ENCODE measurements at places on chromosomes 12 and 14.

DNA sequence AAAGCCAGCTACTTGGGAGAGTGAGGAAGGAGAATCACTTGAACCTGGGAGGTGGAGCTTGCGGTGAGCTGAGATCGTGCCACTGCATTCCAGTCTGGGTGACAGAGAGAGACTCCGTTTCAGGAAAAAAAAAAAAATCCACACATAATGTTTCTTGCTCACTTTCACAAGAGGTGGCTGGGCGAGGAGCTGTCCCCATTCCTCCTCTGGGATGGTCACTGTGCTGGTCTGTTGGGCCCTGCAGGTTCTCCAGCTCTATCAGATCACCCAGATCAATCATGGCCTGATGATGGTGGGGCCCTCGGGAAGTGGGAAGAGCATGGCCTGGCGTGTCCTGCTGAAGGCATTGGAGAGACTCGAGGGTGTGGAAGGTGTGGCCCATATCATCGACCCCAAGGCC lies 47.3 kb downstream of the DYNC1H1 start:
- no peak for DNase-seq

GRCh38 chr12:89492883-89493282 lies 31.7 kb downstream of the GALNT4 start:
- no peak for DNase-seq

DNA sequence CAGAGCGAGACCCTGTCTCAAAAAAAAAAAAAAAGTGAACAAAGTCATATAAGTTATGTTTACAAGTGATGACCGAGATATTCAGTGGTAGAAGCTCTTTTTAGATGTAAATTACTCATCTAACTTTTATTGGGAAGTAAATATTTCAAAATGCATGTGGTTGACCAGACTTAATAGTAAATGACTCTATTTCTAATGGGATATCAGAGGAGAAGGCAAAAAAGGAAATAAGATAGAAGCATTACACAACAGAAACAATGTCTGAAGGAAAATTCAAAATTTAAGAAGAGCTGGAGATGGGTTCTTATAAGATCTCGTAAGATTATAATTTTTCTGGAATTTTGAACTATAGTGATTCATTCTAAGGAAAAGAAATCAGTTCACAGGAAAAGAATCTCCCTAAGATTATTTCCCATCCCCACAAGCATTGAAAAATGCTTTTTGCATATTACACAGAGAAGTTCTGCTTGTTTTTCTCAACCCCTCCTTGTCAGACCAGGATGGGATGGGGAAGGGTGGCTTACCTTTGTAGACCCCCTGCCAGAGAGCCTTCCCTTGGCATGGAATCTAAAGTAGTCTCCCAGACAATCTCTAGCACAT lies 63.1 kb upstream of the STK38L start:
- peak; percentile 77 for DNase-seq

- no peak for DNase-seq
Observed at GRCh38 chr14:101521473-101521915, 39.8 kb upstream of the DIO3 start.

GRCh38 chr12:59164226-59164625 lies 243.9 kb upstream of the LRIG3 start:
- DNase-seq, result no peak

GRCh38 chr12:109710205-109710746 lies 3.3 kb upstream of the FAM222A start:
- no peak for DNase-seq

GRCh38 chr12:103751600-103751999 lies 89.4 kb downstream of the NT5DC3 start:
- DNase-seq, result no peak

GRCh38 chr12:38809832-38810231 lies 95.6 kb downstream of the CPNE8 start:
- no peak for DNase-seq

- no peak for DNase-seq
Observed at GRCh38 chr14:53109105-53110041, 43.8 kb downstream of the DDHD1 start.

- DNase-seq, result no peak
Observed at GRCh38 chr14:104316121-104316722, 177.8 kb downstream of the KIF26A start.

GRCh38 chr14:100669011-100669412 lies 57.7 kb upstream of the DLK1 start:
- no peak for DNase-seq

- no peak for DNase-seq
Observed at GRCh38 chr14:36217732-36218131, 41.2 kb upstream of the PTCSC3 start.

- DNase-seq, result peak; percentile 51
Observed at GRCh38 chr12:58588770-58589169, 331.5 kb downstream of the LRIG3 start.

DNA sequence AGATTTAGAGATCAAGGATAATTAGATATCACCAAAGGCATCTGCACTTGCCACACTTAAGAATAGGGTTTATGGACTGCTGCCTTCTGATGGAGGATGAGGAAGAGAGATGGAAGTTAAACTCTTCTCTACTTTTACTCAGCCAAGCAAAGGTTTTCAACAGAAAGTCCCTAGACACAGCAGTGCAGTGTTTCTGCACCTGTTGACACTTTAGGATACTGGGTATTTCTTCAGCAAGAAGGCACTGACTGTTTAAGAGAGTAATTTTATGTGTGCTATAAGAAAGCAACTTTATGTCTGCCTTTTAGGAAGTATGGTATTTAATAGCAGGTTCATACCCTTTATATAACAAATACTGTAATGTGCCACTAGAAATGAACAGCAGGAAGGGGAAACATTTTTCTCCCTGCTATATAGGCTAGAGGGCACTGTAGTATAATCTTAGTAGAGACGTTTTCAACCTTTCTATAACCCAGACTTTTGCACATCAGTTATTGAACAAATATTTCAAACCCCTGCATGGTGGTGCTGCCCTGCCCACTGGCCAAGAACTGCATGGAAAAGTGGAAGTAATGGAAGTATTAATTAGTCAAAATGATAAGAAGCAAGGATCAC lies 225.0 kb upstream of the GRIP1 start:
- DNase-seq, result no peak

DNA sequence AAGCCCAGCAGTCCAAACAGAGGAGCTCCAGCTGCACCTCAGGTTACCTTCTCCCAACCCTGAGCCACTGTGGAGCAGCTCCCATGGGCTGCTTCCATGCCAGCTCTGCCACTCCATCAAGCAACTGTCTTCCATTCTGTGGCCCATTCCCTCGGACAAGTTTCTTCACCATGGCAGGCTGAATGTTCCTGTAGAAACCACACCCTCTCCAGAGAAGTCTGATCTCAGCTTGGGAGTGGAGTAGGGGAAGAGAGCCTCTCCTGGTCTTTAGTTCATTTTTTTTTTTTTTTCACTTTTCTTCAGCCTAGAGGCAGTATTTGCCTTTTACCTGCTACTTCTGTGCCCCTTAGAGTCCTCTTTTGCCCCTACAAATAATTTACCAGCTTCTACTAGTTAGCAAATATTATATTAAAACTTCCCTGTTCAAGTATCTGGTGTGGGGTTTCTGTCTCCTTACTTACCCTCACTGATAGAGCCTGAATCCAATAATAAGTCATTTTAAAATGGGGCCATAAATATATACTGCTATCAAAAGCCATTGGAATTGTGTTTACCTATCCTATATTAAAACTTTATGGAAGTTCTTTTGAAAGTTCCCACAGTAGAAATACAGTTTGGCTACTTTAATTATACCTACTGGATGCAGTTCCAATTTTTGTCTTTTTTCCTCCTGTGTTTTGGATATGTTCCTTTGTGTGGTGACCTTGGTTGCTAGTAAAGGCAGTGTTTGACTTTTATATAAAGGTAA lies 11.7 kb upstream of the SLC17A8 start:
- DNase-seq, result no peak

- DNase-seq, result peak; percentile 73
Observed at GRCh38 chr12:25320123-25321006, 69.6 kb upstream of the KRAS start.

GRCh38 chr12:110170535-110171185 lies 46.5 kb downstream of the IFT81 start:
- no peak for DNase-seq

DNA sequence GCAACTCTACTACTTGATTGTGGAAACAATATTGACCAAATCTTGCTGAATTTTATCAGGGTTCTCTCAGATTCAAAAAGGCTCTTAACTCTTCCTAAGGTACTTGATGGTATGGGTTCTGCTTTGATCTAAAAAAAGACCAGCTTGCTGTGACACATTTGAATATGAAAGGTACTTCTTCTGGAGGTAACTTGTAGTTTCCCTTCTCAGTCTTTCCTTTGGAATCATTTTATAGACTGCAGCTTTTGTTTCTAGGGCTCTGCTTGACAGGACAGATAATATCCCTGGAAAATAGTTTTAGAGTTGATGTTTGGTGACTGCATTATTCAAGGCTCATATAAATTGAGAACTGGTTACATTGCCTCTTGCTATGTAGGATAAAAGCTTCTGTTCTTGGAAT lies 251.9 kb downstream of the FUT8 start:
- no peak for DNase-seq

DNA sequence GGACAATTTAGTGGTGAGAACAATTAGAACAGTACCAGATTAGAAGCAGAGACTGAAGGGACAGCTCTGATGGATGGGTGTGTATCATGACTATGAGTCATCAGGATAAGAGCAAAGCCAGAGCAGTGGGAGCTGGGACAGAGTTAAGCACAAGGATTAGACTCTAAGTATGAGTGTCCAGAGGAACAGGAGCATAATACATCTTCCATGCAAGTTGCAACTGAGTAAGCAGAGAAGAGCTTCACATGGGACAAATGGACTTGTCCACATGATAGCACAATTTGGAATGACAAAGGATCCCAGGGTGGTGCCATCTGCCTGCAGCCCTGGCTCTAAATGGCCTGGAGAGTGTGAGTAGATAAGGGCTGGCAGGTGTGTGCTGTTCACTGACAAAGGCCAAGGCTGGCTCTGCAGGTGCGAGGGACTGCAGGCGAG lies 226.4 kb upstream of the CAND1 start:
- DNase-seq, result peak; percentile 40

DNA sequence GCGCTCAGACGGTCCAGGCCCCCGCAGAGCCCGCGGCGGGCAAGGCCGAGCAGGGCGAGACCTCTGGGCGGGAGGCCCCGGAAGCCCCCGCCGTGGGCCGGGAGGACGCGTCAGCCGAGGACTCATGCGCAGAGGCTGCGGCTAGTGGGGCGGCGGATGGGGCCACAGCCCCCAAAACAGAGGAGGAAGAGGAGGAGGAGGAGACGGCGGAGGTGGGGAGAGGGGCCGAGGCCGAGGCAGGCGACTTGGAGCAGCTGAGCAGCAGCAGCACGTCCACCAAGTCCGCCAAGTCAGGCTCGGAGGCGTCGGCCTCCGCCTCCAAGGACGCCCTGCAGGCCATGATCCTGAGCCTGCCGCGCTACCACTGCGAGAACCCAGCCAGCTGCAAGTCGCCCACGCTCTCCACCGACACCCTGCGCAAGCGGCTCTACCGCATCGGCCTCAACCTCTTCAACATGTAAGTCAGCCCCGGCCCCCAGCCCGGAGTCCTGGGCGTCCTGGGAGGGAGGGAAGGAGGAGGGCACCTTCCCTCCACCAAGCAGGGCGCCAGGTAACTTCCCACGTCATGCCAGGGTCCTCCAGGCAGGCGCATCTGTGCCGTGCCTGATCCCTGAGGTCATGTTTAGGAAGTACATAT lies 72.4 kb downstream of the IQSEC3 start:
- no peak for DNase-seq

DNA sequence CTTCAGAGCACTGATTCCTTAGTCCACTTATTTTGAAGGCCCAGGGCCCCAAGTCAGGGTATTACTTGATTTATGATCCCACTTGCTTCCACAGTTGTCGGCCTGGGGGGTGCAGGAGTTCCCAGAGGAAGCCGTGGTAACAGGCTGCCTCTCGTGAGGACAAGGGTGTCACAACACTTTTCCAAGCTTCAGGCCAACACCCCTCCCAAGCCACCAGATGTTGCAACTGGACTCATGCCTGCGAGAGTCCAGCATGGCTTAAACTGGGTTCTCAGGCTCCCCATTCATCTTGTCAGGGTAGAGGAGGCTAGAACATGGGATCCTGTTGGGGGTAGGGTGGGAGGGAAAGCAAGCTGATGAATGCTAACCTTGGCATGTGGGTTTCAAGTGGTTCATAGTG lies 56.1 kb downstream of the BMP4 start:
- DNase-seq, result peak; percentile 57

DNA sequence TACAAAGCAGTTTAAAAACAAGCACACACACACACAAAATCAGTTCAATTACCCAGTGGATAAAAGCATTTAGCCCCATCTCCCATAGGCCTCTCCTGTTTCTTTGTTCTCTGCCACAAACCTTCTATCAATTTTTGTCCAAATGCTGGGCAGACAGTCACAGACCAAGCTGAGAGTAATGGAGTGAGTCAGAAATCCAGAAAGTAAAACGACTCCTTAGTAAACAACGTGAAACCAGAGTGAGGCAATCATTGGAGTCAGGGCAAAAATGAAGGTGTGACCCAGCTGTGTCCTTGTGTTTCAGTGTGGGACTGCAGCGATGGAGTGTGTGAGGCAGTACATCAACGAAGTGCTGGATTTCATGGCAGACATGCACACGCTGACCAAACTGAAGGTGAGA lies 102.0 kb downstream of the PRIMA1 start:
- DNase-seq, result no peak

DNA sequence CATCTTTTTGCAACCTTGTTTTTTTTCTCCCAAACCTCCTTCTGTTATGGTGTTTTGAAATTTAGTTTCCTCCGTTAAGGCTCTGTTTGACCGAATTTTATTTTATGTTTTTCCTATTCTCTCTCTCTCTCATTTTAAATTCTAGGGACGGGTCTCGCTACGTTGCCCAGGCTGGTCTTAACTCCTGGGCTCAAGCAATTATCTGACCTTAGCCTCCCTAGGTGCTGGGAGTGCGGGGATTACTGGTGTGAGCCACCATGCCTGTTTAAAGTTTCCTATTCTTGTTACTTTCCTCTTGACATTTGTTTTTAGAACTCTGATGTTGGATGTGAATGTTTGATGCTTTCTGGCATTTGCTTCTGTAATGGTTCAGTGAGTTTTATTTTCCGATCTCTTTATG lies 1.0 kb downstream of the ZC3H14 start:
- no peak for DNase-seq

- DNase-seq, result no peak
Observed at GRCh38 chr12:131162113-131162512, 208.4 kb downstream of the ADGRD1 start.

GRCh38 chr14:105065280-105066228 lies at the start of gene GPR132:
Gene GPR132, minus strand, starts transcription at chr14:105065430. Its CDS starts 10,010 bp downstream, at chr14:105055420.
- no peak for DNase-seq

DNA sequence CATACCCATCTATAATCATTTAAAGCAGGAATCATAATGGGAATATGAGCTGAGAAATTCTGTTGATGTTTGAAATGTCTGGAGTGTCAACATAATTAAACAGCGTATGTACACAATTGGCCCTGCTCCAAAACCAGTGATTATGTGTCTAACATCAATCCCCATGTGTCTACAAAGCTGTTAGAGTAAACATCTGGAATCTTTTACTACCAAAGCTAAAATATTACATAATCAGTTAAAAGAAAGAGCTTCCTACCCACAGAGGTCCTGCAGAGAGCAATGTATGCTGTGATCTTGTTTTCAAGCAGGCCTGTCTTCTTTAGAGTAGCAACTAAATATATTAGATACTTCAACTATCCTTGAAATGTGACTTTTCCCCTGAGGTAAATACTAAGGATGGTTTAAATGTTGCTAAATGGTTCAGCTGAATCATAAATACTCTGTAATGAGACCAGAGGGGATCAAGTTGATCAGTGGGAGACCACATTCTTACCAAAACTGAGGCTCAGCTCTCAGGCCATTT lies 74.3 kb downstream of the RASSF8 start:
- peak; percentile 60 for DNase-seq

All from EH (cell line).